Pulmonary artery endothelial cell (primary cell): ENCODE measurements at places on chromosomes 11 and 22. TPM values are rescaled to one million over a fixed set of nuclear protein-coding genes. Genes with fewer than 3 reads are reported as not detected.

HSPB2 gene
- not detected in 2 replicates for total RNA-seq

C22orf15 gene
- 0.42 and 1.4 TPM in 2 replicates for total RNA-seq

TTC38 gene
- total RNA-seq, result 27.6 and 28.2 TPM in 2 replicates

C11orf42 gene
- total RNA-seq, result not detected in 2 replicates

MMP13 gene
- total RNA-seq, result not detected in 2 replicates

CSRP3 gene
- total RNA-seq, result not detected in 2 replicates

CCDC87 gene
- total RNA-seq, result 0.20 and 0.21 TPM in 2 replicates

RAB39A gene
- 0.07 TPM in 1 of 2 replicates, not detected in the other for total RNA-seq

TRIM49B gene
- total RNA-seq, result not detected in 2 replicates
